Activated T-cell treated with anti-CD3 and anti-CD28 coated beads, Interleukin-2, amount 50 U/mL, for 72 hours (primary cell): ENCODE measurements at places on chromosomes 16 and 17. TPM values are rescaled to one million over a fixed set of nuclear protein-coding genes. Genes with fewer than 3 reads are reported as not detected.

Gene SLC52A1
- total RNA-seq = 0.46 TPM

GRCh38 chr17:27518545-27519521, 62.6 kb downstream of the KSR1 start:
- no peak overlapping the region for H3K27ac ChIP-seq
- H3K4me1 ChIP-seq = peaks cover 61% of the 10 kb centered on the region
- no peak for DNase-seq
- peak overlapping the region; percentile 18 for H3K4me3 ChIP-seq
- H3K36me3 ChIP-seq = no peaks in the 10 kb centered on the region

DNA sequence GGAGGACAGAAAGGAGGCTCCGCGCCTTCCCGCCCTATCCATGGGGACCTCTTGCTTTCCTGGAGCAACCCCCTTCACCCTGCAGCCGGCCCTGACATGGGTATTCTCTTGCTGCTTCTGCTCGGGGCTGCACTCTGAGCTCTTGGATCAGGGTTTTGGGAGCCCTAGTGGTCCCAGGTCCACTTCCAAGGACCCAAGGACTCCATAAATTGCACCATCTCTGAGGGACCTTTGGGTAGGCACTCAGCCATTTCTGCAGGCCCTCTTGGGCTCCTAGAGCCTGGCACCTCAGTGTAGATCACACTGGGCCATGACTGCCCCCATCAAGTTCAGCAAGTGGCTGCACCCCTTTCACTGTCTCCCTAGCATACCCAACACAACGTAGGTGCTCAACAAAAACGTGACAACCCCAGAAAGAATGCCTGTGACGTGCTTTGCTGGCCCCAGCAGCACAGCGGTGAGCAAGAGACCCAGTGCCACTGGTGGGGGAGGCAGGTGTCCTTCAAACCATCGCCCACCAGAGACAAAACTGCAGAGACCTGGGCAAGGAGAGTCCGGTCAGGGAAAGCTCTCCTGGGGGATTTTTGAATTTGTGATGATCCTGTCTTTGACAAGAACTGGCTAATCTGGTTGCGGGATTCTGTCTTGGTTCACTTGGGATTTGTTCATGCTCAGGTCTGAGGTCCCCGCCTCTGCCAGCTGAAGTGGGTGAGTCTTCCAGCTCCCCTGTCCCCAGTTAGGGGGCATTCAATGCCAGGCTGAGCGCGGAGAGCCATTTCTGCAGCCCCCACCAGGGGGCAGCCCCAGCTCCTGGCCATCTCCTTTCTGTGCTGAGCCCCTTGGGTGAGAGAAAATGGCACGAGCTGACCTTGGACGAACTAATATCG, 2.5 kb upstream of the RAB11FIP4 start:
- H3K4me3 ChIP-seq = no peak overlapping the region
- H3K36me3 ChIP-seq = no peaks in the 10 kb centered on the region
- H3K27me3 ChIP-seq = peaks cover 40% of the 10 kb centered on the region
- H3K27ac ChIP-seq = no peak overlapping the region
- H3K4me1 ChIP-seq = peaks cover 6% of the 10 kb centered on the region

DNA sequence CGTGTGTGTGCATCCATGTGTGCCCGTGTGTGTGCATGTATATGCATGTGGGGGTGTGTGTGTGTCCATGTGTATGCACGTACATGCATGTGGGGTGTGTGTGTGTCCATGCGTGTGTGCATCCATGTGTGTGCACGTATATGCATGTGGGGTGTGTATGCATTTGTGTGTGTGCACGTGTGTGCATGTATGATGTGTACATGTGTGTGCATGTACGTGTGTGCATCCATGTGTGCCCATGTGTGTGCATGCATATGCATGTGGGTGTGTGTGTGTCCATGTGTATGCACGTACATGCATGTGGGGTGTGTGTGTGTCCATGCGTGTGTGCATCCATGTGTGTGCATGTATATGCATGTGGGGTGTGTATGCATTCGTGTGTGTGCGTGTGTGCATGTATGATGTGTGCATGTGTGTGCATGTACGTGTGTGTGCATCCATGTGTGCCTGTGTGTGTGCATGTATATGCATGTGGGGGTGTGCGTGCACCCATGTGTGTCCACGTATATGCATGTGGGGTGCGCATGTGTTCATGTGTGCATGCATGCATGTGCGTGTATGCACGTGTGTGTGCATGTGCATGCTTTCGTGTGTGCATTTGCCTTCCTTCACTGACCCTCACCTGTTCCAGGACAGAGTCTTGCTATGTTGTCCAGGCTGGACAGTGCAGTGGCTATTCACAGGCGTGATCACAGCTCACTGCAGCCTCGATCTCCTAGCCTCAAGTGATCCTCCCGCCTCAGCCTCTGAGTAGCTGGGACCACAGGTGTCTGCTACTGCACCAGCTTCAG, 129.6 kb upstream of the TNRC6C start:
- H3K4me1 ChIP-seq = peaks cover 23% of the 10 kb centered on the region
- H3K36me3 ChIP-seq = no peaks in the 10 kb centered on the region
- DNase-seq = no peak
- no peak overlapping the region for H3K27ac ChIP-seq
